ENCODE measurements at places on chromosomes 4 and X. TPM values are rescaled to one million over a fixed set of nuclear protein-coding genes. Genes with fewer than 3 reads are reported as not detected.

The CSAG3 gene
- 0.78 TPM for total RNA-seq

GRCh38 chrX:56786889-56787733 lies 58.1 kb downstream of the NBDY start:
- DNase-seq, result no peak

GRCh38 chrX:55220119-55220794 lies at the start of gene PAGE5:
Gene PAGE5, plus strand, starts transcription at chrX:55220346. Its CDS starts 1,037 bp downstream, at chrX:55221383.
- DNase-seq, result no peak

DNA sequence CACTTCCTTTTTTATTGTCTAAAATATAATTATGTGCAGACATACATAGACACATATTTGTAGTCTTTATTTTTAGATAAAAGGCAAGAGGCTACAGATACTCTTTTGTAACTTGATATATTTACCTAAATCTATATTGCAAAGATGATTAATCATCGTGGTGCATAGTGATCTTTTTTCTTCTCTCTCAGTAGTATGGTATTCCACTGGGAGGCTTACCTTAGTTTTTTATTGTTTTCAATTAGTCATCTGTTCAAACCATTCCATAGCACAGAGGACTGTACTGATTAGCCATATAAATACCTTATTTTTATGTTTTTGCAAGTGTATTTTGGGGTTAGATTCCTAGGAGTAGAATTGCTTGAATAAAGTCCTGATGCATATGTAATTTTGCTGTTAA lies 619.7 kb downstream of the GRXCR1 start:
- DNase-seq, result no peak

The RHOXF2 gene
- not detected for total RNA-seq

The KLKB1 gene
- not detected for total RNA-seq

- DNase-seq, result no peak
Measured at GRCh38 chrX:72479324-72480274, 93.0 kb downstream of the HDAC8 start.

DNA sequence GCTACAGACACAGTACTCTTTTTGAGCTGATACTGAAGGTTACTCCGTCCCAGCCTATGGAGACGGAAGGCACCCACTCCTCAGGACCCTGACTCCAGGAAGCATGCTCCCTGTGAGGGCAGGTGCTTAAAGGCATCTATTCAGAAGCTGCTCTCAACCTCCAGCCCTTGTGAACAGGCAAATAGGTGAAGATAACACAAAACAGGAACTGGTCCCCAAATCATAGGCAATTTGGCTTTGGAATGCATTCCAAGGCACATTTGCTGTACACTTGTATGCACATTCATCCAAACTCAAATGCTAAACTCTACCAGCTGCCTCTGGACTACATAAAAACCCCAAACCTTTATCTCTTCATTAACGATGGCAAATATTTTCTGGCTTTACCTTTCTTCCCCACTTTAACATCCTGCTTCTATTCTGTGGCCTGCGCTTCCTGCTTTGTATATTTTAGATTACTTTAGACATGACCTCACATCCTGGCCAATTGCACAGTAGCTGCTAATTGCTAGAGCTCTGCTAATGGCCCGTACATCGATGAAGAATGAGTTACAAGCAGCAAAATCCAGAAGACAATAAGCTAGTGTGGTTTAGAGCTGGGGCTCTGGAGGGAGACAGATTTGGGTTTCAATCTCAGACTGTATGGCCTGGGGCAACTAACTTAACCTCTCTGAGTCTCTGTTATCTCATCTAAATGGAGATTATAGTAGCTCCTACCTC lies 3.2 kb downstream of the SEL1L3 start:
- DNase-seq, result peak; percentile 25

- no peak for DNase-seq
Measured at GRCh38 chr4:158996669-158997074, 106.2 kb upstream of the RAPGEF2 start.

DNA sequence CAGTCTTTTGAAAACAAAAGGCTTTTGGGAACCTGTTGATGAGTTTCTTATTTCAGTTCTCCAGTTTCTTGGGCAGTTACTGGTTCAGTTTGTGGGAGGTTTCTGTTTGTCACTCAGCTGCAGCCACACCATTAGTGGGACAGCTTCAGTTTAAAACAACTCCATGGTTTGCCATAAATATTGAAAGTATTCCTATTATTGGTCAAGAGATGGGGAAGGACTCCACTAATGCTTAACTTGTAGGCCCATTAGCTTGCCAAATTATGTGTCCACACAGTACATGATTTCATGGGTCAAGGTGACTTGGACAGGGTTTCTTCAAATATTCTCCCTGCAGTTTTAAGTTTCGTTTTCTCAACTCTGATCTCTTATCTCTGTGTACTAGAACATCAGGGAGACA lies 15.5 kb upstream of the ASIC5 start:
- DNase-seq, result no peak

DNA sequence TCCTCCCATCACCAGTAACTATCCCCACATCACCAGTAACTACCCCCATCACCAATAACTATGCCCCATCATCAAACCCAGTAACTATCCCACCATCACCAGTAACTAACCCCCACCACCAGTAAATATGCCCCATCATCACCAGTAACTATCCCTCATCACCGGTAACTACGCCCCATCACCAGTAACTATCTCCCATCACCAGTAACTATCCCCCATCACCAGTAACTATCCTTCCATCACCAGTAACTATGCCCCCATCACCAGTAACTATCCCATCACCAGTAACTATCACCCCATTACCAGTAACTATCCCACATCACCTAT lies 2.9 kb downstream of the ASMTL start:
- DNase-seq, result no peak

The DGKK gene
- not detected for total RNA-seq

The NPNT gene
- 0.17 TPM for total RNA-seq

DNA sequence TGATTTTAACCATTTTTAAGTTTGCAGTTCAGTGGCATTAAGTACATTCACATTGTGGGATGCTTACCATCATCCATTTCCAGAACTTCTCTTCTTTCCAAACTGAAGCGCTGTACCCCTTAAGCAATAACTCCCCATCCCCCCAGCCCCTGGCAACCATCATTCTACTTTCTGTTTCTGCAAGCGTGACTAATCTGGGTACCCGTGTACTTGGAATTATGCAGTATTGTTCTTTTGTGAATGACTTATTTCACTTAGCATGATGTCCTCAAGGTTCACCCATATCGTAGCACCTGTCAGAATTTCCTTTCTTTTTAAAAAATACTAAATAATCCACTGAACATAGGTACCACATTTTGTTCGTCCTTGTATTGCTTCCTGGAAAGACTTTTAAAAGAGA lies 32.9 kb downstream of the USP9X start:
- no peak for DNase-seq

The UGT2B11 gene
- total RNA-seq, result not detected

DNA sequence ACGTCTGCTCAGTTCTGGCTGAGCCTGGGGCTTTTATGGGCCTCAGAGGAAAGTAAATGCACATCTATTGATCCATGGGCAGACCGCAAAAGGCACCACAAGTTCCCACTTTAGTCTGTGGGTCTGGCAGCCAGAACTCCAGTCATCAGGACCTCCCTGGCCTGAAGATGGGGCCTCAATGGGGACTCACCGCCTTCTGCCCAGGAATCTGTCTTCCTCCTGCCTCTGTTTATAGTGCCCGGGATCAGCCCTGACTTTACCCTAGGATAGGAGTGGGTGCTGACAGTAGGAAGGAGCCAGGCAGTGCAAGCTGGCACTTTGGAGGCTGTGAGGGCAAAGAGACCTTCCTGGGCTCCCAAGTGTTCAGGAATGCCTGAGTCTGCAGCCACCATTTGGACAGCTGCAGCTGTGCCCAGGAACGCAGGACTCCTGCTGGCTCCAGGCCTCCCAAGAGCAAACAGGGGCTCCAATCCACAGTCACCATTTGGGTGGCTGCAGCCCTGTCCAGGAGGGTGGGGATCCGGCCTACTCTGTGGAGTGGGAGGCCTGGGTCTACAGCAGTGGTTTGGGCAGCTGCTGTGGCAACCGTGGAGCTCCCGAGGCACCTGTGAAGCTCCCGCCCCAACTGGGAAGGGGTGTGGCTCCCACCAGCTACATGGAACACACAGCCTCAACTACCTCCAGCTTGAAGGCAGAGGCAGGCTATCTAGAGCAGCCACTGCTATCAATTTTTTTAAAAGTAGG lies 1440.9 kb upstream of the ADGRL3 start:
- DNase-seq, result no peak

All from activated T-helper 1 cell treated with anti-CD3 and anti-CD28 coated beads, Interleukin-12 subunit alpha, Interleukin-12 subunit beta, Interleukin-2, Interleukin-4 antibody, amounts not matched to agents 30 ng/mL and 10 ng/mL and 1 ng/mL, durations not matched to agents 14 hours and 24 hours and 36 hours (primary cell).